ENCODE measurements at places on chromosomes 1 and 21.
A peak's percentile ranks its signal among the peaks of the same experiment; 100 is the strongest.

GRCh38 chr1:164801246-164801731 is 242.3 kb downstream of the PBX1 start:
- no peak for DNase-seq

DNA sequence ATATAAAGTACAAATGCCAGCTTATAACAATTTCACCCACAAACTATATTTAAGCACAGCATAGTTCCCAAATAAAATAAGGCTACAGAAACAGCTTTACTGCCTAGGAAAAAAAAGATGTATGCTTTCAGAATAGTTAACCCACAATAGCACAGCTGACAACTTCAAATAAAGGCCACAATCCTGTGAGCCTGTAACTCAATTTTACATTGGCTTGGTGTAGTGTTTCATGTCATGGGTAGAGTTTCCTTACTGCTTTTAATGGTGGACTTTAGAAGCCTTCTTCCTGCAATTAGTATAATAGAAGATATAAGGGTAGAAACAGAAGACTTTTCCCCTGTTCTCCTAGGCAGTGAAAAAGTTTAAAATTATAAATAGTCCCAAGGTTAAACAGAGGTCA is 44.3 kb upstream of the ZC3H11B start:
- no peak for DNase-seq

GRCh38 chr21:16285605-16286126 is 555.9 kb downstream of the USP25 start:
- DNase-seq, result no peak

GRCh38 chr1:56625819-56626440 is 19.2 kb upstream of the PRKAA2 start:
- no peak for DNase-seq

GRCh38 chr1:154483941-154484803 is 17.8 kb upstream of the TDRD10 start:
- DNase-seq, result no peak

DNA sequence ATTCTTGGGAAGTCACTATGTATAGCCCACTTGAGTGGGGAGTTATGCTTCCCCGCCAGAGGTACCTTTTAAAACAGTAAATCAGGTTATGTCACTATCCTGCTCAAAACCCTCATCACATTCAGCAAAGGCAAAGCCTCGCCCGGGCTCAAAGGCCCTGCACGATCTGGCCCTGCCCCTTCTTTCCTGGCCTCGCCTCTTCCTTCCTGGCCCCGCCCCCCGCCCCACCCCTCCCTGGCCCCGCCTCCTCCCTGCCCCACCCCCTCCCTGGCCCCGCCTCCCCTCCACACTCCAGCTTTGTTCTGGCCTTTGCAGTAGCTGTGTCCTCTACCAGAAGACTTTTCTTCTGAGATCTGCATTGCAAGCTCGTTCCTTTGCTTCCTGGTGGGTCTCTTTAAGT is 6.6 kb downstream of the LDLRAD2 start:
- peak; percentile 10 for DNase-seq

DNA sequence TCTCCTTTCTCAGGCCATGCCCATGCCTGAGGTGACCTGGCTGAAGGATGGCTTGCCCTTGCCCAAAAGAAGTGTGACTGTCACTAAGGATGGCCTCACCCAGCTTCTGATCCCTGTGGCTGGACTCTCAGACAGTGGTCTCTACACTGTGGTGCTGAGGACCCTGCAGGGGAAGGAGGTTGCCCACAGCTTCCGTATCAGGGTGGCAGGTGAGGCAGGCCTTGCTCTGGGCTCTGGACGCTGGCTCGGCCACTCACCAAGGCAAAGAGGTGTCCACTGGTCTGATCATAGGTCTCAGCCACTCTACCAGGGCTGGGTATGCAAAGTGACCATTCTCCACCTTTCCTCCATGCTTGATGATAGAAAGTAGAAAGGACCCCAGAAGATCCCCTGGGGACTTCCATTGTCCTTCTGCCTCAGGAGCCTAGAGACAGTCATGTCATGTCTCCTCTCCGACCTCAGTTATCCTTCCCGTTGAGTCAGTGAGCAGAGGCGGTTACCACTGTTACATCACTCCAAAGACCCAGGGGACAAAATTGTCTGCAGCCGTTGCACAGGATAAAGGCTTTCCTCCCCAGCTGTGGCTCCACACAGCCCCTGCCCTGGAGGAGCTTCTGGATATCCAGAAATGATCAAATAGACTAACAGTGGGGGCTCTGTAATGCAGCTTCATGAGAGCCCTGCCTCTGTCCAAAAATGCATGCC is 34.2 kb downstream of the IGFN1 start:
- no peak for DNase-seq

DNA sequence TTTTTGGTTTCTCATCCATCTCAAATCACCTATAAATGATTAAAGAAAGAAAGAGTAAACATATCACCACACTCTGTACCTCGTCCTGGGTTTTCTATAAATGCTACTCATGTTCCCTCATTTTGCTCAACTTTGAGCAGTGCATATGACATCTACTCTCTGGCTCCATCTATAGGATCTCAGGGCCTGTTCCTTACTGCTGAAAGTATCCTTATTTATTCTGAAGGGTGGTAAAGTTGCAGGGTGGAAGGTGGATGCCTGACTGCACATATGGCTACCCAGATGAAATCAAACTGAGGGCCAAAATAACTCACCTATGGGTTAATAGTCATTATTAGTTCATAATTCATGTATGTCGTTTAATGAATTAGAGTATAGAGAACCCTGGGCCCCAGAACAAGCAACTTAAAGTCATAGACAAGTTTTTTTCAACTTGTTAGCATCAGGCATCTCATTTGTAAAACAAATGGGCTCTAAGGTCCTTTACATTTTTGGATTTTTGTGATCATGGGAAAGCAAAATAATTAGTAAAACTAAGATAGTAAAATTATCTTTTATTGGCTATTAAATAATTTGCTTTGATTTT is 46.5 kb downstream of the NCF2 start:
- no peak for DNase-seq

DNA sequence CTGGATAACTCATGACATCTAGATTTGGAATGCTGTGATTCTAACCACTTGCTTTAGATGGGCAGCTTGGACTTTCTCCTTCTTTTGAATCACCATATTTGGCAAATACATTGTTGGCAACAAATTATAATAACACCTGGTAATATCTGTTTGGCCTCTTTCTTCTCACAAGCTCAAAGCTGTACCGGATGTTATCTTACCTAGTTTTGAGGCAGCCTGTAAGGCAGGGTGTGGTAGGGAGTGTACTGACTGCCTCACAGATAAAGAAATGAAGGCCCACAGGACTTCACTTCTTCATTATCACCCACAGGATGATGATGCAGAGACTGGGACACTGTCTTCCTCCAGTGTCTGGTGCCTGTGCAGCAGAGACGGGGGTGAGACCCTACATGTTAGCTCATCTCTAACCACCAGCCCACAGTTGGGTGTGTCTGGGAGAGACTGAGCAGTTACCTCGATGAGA is 28.5 kb downstream of the TUFT1 start:
- DNase-seq, result no peak

- no peak for DNase-seq
Observed at GRCh38 chr1:236938760-236939159, 65.5 kb downstream of the MT1HL1 start.

DNA sequence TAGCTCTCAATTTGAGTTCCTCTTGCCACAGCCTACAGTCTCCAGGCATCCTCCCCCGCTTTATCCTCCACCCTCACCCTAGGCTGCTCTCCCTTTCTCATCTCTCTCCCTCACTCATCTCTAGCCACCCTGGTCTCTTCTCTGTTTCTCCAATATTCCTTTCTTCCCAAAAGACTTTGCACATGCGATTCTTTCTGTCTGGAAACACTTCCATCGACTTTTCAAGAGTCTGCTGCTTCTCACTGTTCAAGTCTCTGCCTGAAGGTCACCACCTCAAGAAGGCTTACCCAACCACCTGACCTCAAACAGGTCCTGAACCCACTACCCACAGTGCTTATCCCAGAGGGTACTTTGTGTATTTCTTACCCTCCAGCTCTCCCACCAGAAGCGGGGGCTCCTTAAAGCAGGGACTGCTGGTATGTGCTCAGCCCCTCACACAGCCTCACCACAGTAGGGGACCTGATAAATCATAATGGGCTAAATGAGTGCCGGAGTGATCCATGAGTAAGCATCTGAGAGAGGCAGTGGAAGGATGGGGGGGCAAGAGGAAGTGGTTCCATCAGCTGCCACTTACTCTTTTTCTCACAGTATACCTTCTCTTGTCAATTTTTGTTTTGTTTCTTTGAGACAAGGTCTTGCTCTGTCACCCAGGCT is 14.3 kb upstream of the KRTAP19-8 start:
- no peak for DNase-seq

GRCh38 chr1:19045898-19046880 is 89.7 kb upstream of the IFFO2 start:
- no peak for DNase-seq

GRCh38 chr1:15740924-15741850 is 1.1 kb upstream of the TMEM82 start:
- DNase-seq, result peak; percentile 25

DNA sequence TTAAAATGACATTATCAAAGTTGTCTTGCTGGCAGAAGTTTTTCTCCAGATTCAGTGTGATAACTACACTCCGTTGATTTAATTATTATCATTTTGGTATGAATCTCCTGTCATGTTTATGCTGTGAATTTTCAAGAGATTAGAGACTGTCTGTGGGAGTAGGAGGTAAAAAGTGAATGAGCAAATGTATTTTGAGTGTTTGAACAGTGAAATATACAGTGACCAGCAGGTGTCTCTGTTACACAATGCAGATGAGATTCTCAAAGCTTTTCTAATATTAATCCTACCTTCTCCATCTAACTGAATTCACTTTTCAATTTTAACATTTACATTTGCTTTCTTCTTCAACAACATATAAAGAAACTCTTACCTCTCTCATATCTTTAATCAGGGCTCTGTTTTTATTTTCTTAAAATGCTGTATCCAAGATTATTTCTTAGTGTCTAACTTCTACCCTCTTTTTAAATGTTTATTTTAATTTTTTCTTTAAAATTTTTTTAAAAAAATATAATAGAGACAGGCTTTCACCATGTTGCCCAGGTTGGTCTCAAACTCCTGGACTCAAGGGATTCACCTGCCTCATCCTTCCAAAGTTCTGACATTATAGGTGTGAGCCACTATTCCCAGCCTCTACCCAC is 20.9 kb upstream of the HSPA13 start:
- no peak for DNase-seq

GRCh38 chr1:229874609-229875008 is 192.4 kb upstream of the GALNT2 start:
- DNase-seq, result no peak

DNA sequence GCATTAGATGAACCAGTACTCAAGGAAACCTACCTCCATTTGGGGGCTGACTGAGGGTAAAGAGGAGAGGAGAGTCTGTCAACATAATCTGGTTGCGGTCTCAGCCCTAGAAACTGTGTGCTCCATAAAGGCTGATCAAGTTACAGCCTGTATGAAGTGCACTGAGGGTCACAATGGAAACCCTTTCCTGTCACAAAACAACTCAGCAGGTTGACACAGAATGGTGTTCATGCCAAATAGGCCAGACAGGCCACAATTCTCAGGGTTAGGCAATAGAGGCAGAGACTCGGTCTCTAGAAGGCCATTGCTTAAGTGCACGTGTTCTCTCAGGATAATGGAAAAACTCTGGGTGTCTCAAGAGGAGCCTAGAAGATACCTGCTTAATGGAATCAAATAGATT is 4.1 kb upstream of the ANKRD35 start:
- no peak for DNase-seq

DNA sequence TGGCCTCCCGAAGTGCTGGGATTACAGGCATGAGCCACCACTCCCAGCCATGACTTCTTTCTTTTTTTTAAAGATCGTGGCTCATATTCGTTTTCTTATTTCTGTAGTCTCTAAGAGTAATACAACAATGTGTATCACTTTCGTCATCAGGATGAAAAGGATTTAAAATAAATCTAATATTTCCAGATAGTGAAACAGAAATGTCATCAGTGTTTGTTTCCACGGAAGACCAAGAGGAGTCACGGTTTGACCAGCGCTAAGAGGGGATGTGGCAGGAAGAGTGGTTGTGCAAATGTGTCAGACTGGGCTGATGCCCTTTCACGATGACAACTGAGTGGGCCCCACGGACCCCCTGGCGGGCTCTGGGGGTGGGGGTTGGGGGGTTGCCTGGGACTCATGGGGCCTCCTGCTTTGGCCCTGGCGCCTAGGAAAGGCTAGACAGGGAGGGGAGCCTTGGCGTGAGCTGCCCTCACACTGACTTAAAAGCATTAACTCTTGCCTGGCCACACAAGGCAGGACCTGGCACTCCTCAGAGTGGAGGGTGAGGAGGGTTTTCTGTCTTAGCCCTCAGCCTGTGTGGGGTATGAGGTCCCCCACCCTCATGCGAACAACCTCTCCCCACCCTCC is 8.4 kb downstream of the SOX13 start:
- DNase-seq, result no peak

DNA sequence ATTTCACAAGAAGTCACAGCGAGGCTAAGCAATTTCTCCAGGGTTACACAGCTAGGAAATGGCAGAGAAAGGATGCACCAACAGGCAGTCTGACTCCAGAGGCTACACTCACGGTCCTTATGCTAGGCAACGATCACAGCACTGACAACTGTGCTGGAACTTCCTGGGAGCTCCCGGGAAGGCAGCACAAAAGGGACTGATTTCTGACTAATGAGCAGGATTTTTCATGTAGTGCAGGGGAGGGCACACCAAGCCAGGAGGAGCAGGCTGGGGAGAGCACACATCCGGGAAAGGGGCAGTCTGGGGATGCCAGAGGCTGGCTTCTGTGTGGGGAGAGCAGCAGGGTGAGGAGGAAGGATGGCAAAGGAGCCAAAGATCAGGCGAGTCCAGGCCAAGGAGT is 486.7 kb downstream of the OMA1 start:
- no peak for DNase-seq

GRCh38 chr21:45138199-45139002 is 64.0 kb downstream of the ADARB1 start:
- peak; percentile 63 for DNase-seq

- no peak for DNase-seq
Observed at GRCh38 chr1:23434260-23434775, 9.8 kb upstream of the TCEA3 start.

All from stimulated activated CD4-positive, alpha-beta T cell treated with anti-CD3 and anti-CD28 coated beads, Interleukin-1b, Interleukin-23, amount 100 ng/mL, for 1 hour (primary cell).